Stimulated activated CD4-positive, alpha-beta T cell treated with anti-CD3 and anti-CD28 coated beads, Interleukin-4, amount 100 ng/mL, for 48 hours (primary cell): ENCODE measurements at places on chromosomes 7 and 10.

DNA sequence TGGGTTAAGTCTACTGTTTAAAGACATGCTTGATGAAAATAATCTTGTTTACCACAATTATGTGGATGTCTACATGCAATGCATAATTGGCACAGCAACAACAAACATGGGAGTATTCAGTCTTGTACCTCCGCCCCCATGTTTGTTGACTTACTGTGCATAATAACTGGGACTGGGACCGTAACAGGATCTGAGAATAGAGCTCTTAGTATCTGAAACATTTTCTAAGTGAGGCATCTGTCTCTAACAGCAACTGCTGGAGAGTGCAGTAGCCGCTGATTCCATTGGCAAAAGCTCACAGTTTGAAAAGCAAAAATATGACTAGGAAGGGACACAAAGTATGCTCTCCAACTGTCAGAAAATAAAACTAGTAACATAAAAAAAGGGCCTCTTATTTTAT is 61.6 kb downstream of the ENO4 start:
- no peak for DNase-seq

DNA sequence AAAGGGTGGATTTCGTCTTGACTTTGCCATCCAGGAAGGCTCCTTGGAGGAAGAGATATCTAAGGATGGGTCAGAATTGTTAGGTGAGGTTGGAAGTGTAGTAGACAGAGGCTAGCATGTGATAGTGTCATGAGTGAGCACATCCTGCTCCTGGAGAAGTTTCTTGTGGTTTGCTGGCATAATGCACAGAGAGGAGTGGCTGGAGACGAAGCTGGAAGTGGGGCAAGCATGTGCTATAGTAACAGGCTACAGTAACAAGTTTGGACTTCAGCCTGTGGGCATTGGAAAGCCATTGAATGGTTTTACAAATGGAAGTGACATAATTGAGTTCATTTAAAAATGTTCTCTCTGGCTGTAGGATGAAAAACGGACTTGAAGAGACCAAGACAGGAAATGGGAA is 175.6 kb upstream of the VWC2 start:
- no peak for DNase-seq

DNA sequence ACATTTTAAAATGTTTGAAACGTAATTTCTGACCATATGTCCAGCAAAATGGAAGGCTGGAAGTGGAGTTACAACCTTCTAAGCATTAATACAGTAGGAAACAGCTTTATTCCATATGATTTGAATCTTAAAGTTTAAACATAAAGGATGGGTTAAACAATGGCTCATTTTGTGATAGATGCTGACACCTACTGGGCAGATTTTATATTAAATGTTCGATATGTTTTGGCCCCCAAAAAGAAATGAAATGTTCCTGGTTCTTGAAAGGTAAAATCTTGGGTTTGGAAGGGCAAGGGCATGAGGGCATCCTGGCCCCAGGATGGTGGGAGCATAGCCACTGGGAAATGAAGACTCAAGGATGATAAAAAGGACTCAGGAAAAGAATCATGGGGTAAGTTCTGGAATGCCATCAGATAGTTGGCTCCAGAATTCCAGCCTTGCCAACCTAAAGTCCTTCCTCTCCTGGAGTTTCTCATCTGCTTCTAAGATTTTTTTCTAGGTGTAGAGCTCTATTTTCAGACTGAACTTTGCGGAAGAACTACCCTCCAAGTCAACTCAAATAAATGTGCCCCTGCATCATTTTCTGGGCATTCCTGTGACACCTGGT is 34.6 kb upstream of the SLC35G1 start:
- no peak for DNase-seq

DNA sequence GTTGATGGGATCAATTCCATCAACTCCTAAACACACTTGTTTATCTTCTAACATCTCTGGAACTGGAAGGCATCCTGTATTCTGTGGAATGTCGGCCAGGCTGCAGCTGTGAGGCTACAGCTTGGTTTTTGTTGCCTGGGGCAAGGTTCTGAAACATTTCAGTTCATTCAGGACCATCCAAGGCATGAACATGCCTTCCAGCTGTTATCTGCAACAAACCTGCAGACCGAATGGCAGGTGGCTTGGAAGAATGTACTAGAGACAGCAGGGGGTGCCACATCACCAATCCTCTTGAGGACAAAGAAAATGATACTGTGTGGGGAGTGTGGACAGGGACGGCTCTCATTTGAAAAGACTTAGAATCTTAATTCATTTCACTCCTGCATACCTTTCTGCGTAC is 12.4 kb downstream of the PAPOLB start:
- DNase-seq = no peak

- no peak for DNase-seq
Measured at GRCh38 chr7:16260236-16260728, 161.1 kb downstream of the CRPPA start.

DNA sequence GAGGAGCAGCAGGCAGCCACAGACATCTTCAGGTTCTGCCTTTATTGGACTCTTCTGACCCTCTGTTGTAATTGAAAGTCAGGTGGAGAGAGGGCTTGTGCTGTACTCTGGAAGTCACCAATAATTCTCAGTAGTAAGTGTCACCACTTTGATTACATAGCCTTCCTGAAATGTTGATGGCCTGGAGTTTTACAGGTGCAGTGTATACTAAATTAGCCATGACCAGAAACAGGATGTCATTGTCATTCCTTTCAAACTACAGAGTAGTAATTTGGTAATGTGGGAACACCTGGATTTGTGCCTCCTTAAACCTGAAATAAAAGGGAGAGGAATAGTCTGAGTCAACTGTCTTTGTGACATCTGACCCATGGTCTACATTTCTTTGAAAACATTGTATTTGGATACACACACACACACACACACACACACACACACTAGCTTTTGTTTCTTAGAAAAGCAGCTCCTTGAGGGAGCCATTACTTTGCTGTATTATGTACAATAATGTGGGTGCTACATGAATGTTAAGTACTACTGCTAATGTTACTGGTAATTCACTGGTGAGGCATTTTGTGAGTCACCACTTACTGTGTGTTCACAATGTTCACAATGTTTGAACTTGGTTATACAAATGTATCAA is 19.6 kb downstream of the ARL4A start:
- no peak for DNase-seq

GRCh38 chr7:123125231-123125630 is 74.5 kb downstream of the SLC13A1 start:
- no peak for DNase-seq

- DNase-seq = no peak
Measured at GRCh38 chr7:2607923-2608904, 23.6 kb upstream of the TTYH3 start.

- DNase-seq = no peak
Measured at GRCh38 chr10:69360485-69361302, 56.0 kb downstream of the TACR2 start.

DNA sequence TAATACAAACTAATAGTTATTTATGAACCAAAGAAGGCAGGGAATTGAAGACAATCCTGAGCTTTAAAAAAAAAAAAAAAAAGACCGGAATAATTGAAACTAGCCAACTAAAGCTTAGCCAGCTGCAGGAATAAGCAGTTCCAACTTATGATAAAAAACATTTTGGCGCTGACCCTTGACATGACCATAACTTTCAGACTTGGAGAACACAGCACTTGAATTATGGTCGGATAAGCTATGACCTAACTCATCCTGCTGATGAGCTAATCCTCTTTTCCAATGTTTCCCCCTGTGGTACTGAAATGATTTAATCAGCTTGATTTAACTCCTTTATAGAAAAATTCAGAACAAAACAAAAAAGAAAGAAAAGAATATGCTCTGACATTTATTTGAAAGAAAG is 181.8 kb downstream of the DGKB start:
- DNase-seq = no peak

- no peak for DNase-seq
Measured at GRCh38 chr10:56090914-56091540, 270.0 kb downstream of the ZWINT start.

- no peak for DNase-seq
Measured at GRCh38 chr10:125823663-125824251, 411 bp downstream of the BCCIP start.

GRCh38 chr7:56033671-56034432 is 17.4 kb downstream of the PSPH start:
- DNase-seq = peak; percentile 51

DNA sequence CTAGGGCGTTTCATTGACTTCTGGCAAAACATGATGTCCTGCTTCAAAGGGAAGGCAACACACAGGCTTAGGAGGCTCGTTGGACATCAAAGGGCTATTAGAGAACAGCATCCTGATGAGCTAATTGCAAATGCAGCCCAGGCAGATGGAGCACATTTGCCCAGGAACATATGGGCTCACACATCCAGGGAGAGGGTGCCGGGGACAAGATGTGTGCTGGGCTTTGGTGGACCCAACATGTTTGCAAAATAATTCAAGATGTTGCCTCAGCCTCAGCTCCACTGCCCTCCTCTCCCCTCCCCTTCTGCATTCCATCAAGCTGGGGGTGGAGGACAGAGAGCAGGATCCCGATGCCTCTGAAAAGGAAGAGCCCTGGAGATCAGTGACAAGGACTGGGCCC is 217.1 kb upstream of the ZMIZ1 start:
- DNase-seq = no peak

DNA sequence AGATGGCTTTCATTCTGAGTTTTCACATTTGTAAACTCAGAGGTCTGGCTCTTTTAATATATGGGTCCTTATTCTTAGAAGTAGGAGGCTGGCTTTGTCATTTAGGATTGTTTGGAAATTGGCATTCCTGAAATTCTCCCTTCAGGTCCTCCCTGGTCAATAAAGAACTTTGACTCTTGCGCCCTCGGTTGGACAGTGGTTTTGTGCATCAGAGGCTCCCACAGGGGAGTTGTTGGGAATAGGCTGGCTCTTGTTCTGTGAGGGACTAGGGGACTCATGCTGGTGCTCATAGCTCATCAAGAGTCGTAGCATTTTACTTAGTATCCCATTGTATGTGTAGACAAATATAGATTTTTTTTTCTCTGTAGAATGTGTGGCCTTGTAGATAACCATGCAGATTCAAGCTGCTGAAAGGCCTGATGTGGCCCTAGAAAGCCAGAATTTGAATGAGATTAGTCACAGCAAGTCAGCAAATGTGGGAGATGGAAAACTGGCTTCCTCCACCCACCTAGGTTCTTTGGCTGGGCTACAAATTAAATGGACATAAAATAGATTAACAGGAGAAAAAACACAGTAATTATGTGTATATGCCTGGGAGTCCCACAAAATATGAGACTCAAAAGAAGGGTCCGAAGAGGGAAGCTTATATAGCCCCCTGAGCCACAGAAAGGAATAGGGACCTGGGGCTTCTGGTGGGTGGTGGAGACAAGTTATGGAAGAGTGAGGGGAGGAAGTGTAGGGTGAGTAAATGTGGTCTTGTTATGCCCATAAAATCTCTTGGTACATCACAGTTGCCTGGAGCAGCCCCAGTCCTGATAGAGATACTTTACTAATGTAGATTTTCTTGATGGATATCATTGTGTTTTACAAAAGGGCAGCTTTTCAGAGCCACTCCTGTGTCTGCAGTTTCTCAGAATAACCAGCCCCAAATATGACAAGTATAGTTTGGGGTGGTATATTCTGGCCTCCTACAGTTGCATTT is 94.6 kb upstream of the BTBD16 start:
- DNase-seq = no peak

DNA sequence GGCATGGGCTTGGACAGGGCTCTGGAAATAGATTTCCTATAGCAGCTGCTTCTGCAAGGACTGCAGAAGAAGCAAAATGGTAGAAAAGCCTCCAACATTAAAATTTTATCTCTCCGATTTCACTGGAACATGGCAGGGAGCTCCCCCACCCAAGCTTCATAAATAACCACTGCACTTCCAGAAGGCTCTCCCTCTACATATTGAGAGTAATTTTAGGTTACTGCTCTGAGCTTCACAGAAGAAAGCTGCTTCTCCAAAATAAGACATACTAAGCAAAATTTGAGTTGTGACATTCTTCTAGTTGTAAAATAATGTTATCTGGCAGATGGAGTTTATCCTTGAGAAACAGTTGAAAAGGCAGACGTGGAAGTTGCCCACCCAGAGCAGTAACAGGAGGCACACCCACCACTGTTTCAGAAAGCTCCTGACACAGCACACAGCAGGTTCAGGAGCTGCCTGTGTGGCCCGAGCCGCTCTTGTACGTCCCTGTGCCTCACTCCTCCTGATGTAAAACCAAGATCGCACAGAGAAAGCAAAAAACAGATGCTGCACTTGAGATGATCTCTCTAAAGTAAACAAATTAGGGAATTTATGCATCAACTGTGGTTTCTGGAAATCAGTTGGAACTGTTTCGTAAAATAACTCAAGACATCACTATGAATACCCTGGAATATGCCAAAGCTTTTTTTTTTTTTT is 621.0 kb downstream of the PARD3 start:
- DNase-seq = no peak

DNA sequence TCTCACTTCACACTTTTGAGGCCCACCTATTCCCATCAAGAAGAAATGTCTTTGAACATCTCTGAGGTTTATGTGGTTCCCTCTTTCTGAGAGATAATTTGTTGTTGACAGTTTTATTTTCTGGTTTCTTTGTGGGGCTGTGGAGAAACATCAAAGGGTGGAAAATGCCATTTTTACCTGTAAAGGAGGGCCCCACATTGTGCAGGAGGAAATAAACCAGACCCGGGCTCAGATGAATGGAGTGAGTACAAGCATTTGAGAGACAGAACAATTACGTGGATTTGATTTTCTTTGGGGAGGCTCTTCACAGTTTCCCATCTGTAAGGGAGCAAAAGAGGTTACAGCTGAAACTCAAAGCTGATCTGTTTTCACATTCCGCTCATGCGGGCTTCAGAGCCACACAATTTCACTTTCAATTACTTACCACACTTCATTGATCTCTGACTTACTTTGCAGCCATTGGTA is 29.8 kb downstream of the ITPRIP start:
- no peak for DNase-seq

GRCh38 chr10:104347295-104348045 is 6.2 kb upstream of the CFAP58 start:
- DNase-seq = no peak

DNA sequence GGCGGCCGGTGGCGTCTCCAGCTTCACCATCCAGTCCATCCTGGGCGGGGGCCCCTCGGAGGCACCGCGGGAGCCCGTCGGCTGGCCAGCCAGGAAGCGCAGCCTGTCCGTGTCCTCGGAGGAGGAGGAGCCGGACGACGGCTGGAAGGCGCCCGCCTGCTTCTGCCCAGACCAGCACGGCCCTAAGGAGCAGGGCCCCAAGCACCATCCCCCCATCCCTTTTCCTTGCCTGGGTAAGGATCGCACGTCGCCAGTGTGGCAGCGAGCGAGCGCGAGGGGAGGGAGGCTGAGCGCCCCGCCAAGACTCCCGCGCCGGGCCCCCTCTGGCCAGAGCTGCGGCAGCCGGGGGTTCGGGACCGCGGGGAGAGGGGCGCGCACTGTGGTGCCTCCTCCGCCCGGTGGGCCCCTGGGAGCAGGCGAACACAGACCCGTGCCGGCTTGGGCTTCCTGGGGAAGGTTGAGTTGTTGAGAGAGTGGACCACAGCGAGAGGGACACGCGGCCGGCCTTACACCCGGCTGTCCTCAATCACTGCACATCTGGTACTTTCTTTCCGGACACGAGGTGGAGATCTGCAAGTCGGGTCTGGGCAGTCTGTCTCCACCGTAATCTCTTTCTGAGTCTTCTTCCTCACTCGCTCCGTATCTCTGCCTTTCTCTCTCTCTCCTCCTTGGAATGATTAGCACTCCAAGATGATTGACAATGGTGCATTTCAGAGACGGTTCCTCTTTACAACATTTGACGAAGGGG is 652 bp downstream of the HMX2 start:
- DNase-seq = no peak
